Kidney (tissue), 22 donors: ENCODE measurements at places on chromosomes 6 and 20. TPM values are rescaled to one million over a fixed set of nuclear protein-coding genes. Genes with fewer than 3 reads are reported as not detected.

GRCh38 chr6:23272536-23272935 lies 703.2 kb downstream of the HDGFL1 start:
- DNase-seq: no peak

DNA sequence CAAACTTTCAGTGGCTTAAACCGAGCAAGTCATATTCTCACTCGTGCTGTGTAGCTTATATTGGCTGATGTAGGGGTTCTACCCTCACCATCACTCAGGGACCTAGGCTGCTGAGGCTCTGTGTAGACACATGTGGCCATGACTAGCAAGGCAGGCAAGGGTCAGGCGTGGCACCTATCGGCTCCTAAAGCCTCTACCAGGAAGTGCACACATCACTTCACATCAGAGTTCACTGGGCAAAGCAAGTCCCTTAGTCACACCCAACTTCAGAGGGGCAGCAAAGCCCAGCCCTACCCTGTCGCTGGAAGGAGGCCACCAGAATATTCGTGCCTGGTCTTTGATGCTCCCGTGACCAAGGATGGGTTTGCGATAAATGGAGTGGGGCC lies 42.9 kb downstream of the PPP1R14C start:
- DNase-seq: peak; percentile 73

GRCh38 chr20:46757754-46758678 lies 48.6 kb downstream of the SLC2A10 start:
- peak; percentile 70 for DNase-seq

- no peak for DNase-seq
Observed at GRCh38 chr6:127317388-127318128, 25.9 kb downstream of the ECHDC1 start.

GRCh38 chr6:35296931-35297600 lies 552 bp upstream of the DEF6 start:
- no peak for DNase-seq

GRCh38 chr6:146364816-146365594 lies 178.6 kb upstream of the RAB32 start:
- DNase-seq: no peak

DNA sequence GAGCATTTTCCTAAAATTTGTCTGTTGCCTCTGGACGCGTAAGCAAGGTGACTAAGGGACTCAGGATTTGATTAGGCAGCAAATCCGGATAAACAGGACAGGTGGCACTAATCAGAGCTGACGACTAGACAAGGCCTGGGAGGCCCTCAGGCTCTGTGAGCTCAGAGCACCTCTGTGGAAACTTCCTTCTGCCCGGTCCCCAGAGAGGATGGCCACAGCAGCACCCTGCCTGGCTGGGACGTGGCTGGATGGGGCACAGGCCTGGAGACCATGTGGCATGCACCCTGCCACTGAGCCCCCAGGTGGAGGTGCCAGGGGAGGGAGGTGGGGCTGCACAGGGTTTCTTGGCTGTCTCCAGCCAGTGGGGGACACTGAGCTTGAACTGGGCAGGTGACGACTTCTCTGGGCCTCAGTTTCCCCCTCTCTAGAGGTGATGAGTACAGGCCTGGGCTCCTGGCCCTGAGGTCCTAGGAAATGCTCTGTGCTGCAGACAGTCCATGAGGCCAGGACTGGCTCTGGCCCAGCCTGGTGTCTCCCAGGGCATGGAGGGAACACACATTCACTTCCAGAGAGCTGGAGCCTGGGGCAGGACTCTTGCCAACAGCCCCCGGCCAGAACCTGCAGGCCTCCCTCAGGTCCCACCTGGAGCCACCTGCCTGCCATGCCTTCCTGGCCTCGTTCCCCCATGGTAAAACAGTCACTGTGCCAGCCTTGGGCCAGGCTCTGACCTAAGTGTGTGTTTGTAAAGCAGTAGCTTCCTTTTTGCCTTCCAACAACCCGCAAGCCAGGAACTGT lies 39.6 kb upstream of the STX16 start:
- no peak for DNase-seq

GRCh38 chr6:104632588-104632987 lies 227.1 kb downstream of the HACE1 start:
- DNase-seq: no peak

The TMEM244 gene
- total RNA-seq: not detected

The TRDN gene
- total RNA-seq: 0.19 TPM

The CCN5 gene
- total RNA-seq: 3.1 TPM

The OXT gene
- not detected for total RNA-seq
